ENCODE measurements at places on chromosomes 5 and 9.

- DNase-seq, result no peak
Measured at GRCh38 chr5:87361031-87361445, 51.7 kb downstream of the CCNH start.

DNA sequence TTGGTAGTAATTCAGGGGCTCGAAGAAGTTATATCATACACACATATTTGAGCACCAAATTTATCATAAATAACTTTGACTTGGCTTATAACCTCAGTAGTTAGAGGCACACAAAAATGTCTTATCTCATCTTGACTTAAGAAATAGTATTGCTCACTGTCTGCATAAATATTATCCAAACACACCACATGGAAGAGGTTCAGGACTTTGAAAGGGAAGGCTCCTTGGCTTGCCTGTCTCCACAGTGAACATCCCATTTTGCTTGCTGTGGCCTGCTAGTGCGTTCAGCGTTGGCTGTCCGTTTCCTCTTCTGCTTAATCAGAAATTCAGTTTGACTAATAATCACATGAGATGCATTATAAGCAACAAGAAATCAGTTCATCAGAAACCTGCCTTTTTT is 13.9 kb downstream of the GRXCR2 start:
- no peak for DNase-seq

DNA sequence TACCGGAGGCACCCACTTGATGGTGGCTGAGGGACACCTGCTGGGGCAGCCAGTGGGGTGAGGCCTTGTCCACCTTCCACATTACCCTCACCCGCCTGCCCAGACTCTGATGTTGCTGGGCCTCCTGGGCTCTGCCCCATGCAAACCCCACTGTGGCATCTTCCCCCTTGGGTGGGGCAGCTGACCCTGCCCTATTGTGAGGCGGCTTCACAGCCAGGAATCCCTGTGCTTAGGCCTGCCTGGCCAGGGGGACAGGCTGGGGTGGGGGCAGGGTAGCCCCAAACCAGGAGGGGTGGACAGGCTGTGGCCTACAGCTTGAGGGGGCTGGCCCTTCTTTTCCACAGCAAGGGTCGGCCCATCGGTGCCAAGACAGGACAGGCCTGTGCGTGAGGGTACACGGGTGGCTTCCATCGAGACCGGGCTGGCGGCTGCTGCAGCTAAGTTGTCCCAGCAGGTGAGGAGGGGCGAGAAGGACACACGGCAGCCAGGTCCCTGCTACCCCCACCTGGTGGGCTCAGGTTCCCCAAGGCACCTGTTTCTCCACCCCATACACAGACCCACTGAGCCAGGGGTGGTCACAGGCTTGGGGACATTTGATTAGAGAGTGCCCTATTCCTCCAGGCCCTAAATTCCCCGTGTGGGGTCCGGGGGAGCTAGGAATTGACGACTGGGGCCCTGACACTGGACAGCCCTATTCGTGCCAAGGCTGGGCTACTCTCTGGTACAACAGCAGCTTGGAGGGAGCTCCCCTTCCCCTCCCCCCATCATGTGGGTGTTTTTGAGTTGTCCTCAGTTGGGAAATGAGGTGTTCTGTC is 99.2 kb downstream of the PHF2 start:
- DNase-seq, result no peak

DNA sequence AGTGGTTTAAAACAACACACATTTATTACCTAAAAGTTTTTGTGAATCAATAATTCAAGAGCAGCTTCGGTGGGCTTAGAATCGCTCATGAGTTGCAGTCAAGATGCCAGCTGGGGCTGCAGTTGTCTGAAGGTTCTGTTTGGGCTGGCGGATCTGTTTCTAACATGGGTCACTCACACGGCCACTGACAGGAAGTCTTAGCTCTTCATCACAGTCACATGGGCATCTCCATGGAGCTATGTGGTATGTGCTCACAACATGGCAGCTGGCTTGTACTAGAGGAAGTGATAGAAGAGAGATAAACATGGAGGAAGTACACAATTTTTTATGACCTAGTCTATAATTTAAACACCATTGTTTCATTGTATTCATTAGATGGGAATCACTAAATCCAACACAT is 11.2 kb downstream of the KLHL9 start:
- no peak for DNase-seq
